ENCODE measurements at places on chromosomes 2 and 18. TPM values are rescaled to one million over a fixed set of nuclear protein-coding genes. Genes with fewer than 3 reads are reported as not detected.

- DNase-seq = no peak
These were observed 352.1 kb downstream of the RBM43 start for GRCh38 chr2:150909613-150910012.

DNA sequence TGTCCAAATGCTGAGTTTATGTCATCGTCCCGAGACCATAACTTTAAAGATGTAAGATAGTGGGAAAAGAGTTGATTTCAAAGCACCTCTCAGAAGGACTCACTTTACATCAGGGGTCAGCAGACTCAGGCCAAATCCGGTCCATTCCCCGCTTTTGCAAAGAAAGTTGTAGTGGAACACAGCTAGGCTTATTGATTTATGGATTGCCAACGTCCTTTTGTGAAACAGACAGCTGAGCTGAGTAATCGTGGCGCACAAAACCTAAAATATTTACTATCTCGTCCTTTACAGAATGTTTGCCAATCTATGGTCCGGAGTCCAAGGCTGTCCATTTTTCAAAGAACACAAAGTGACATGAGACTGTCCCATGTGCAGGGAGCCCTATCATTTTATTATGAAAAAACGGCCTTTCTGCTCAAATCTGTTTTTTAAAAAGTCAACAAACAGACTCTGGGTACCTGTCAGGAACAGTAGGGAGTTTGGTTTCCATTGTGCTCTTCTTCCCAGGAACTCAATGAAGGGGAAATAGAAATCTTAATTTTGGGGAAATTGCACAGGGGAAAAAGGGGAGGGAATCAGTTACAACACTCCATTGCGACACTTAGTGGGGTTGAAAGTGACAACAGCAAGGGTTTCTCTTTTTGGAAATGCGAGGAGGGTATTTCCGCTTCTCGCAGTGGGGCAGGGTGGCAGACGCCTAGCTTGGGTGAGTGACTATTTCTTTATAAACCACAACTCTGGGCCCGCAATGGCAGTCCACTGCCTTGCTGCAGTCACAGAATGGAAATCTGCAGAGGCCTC, at the start of gene IL1RN:
Gene IL1RN, plus strand, starts transcription at position 754 of the 801 bp plus-strand sequence. Its CDS starts 27 bp downstream, at position 781.
- no peak for DNase-seq

GRCh38 chr18:77897606-77898005, 648.0 kb downstream of the GALR1 start:
- no peak for DNase-seq

DNA sequence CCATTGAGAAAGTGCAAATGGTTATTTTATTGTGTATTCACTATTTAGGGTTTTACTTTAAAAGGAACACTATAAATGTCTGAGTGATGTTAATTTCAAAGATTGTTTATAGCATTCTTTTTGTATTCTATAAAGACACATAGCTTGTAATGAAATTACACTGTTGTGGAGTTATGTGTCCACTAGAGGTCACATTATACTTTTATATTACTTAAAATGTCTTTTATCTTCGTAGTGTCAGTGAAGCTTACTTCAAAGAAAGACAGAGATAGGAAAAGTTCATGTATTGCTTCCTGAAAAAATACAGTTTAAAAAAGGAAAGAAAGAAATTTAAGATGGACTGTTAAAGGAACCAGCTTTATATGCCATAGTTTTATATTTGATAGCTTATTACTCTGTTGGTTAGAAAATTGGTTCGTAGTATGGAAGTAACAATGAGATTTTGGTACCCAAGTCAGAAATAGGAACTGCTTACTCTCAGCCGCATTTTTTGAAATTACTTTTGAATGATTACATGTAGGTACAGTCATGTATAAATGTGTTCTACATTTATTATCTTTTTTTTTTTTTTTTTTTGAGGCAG, 20.5 kb downstream of the APLF start:
- no peak for DNase-seq

GRCh38 chr2:165634855-165635254, 159.2 kb downstream of the GALNT3 start:
- peak; percentile 17 for DNase-seq

GRCh38 chr2:222322236-222322635, 23.4 kb upstream of the PAX3 start:
- no peak for DNase-seq

Gene TCF23
- 0.13 TPM for polyA plus RNA-seq

- DNase-seq = no peak
These were observed 301.0 kb downstream of the GALR1 start for GRCh38 chr18:77550625-77551024.

- no peak for DNase-seq
These were observed 497.7 kb downstream of the STK39 start for GRCh38 chr2:167749660-167750059.

GRCh38 chr2:101706819-101707177, 9.3 kb downstream of the MAP4K4 start:
- no peak for DNase-seq

- no peak for DNase-seq
These were observed 694.5 kb downstream of the ADCYAP1 start for GRCh38 chr18:1599196-1599595.

Measured in right lung (tissue), 10 donors.